ENCODE measurements at places on chromosomes 2 and 18.

- DNase-seq, result no peak
These were observed 39.5 kb downstream of the RNU4ATAC start for GRCh38 chr2:121570036-121570666.

- DNase-seq, result no peak
These were observed 1.2 kb downstream of the NEU2 start for GRCh38 chr2:233033672-233034071.

DNA sequence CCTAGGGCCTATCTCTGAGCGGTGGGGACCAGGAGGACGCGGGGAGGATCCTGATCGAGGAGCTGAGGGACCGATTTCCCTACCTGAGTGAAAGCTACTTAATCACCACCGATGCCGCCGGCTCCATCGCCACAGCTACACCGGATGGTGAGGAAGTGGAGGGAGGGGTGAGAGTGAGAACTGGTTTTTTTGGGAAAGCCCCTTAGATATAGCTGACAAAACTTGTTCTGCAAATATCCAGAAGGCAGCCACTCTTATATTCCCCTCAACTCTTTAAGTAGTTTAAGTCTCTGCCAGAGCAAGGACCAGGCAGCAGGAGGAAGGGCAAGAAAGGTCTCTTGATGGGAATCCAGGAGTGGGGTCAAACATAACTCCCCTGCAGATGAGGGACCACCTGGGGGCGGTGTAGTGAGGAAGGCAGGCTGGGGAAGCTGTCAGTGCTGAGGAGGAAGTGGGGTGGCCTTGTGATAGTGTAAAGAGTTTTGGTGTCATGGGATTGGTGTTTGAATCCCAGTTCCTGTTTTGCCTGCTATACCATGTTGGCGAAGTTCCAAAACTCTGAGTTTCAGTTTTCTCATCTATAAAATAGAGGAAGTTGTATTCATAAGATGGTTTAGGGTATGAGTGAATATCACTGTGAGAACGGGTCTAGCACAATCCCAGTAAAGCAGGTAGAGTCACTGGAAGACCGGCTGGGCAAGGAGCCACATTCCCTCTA lies 3.4 kb downstream of the NAGK start:
- no peak for DNase-seq

DNA sequence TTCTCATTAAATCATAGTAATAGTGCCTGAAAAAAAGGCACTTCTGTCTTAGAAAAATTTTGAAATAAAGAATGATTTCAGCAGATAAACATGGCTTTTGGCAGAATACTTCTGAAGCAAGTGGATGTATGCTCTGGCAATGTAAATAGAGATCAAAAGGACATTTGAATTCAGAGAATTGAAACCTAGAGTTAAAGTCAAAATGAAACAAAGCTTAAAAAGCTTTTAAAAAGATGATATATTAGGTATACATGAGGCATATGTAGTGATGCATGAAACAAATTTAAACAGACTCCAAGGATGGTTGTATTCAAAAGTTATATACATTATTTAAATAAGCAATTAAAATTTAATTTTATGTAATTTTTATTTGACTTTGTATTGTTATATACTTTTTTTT lies 1344.5 kb upstream of the TMEFF2 start:
- no peak for DNase-seq

- no peak for DNase-seq
These were observed 129.6 kb downstream of the GALNT14 start for GRCh38 chr2:31008561-31009114.

- DNase-seq, result no peak
These were observed 78.5 kb upstream of the SULT1C3 start for GRCh38 chr2:108161298-108161697.

DNA sequence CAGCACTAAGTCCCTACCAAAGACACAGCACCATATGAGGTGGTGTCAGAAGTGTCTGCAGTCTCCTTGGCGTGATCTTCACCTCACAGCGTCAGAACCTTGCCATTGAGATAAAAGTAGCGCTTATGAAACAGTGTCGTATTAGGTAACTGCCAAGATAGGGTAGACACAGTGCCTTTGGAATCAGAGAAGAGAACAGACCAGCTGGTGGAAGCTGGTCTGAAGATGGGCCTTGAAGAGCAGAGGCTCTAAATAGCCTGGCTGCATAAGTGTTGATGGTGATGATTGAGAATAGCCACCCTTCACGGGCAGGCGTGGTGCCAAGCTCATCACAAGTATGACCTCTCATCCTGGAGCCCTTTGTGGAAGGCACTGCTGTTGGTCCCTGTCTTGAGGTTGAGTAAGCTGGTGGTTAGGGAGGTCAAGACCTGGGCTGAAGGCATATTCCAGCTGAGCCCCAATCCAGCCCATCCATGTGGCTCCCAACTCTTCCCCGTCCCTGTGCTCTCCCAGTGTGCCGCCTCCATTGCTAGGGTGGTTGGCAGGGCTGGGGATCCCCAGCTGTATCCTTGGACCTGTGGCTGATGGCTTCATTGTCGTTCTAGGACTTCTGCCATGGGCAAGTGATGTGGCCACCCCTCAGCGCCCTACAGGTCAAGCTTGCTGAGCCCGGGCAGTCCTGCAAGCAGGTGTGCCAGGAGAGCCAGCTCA lies 187.4 kb downstream of the MGAT5 start:
- DNase-seq, result no peak

GRCh38 chr2:204984518-204984917 lies 439.2 kb downstream of the PARD3B start:
- no peak for DNase-seq

DNA sequence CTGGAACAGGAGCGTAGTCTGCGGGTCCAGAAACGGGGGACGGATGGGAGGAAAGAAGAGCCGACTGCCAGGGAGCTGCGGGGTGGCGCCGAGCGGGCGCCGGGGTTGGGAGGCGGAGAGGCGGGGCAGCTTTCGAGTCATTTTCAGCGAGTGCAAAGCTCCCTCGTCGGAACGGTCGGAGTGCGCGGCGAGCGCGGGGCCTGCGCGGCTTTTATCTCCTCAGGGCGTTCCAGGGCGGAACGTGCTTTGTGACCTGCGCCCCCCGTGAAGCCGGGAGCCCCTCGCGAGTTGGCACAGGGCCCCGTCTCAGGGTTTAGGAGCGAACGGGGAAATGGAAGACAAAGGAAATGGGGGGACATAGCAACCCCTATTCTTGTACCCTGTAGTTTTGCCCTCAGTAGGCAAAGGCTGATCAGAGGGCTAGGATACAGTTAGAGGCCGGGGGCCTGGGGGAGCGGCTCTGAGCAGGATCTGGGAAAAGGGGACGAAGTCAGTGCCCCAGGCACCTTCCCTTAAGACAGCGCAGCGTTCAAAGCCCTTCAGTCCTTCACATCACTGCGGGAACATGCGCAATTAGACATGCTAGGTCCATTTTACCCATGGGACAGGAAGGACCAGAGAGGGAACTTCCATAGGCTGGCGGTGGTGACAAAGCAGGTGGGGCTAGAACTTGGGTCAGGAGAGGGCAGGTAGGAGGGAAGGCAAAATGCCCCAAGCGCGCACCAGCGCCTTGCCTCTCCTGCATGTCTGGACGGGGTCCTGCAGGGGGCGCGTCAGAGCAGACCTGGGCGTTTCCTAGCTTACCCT lies 60.1 kb upstream of the IL1RL1 start:
- peak; percentile 55 for DNase-seq

DNA sequence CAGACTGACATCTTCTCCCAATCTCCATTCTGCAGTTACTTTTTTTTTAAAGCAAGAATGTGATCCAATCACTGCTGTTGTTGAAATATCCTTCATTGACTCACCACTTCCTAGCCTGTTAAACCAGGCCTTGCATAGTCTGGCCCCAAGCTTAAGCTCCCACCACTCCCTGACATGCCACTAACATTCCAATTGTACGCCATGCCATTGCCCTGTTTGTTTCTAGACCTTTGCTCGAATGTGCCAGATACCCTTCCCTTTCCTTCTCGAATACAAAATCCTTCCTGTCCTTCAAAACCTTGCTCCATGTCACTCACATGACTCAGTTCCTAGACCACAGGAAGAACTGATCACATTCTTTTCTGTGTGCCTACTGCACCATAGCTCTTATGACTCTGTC lies 224.2 kb downstream of the CYRIA start:
- no peak for DNase-seq

DNA sequence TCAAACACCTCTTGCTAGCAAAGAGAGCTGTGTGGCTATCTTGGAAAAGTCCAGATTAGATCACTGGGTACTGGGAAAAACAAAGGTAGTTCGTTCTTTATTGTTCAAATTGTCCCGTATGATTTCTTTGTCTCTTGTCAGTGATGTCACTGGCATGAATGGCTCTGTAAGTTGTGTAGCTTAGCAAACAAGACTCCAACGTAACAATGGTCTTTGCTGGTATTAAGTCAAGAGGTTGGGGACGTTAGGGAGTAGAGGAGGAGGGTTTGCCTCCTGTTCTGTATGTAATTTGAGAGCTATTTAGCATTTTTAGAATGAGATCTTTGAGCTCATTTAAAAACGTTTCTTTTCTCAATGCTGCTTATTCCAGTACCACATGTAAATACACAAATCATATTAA lies 216.5 kb upstream of the SP5 start:
- DNase-seq, result no peak

DNA sequence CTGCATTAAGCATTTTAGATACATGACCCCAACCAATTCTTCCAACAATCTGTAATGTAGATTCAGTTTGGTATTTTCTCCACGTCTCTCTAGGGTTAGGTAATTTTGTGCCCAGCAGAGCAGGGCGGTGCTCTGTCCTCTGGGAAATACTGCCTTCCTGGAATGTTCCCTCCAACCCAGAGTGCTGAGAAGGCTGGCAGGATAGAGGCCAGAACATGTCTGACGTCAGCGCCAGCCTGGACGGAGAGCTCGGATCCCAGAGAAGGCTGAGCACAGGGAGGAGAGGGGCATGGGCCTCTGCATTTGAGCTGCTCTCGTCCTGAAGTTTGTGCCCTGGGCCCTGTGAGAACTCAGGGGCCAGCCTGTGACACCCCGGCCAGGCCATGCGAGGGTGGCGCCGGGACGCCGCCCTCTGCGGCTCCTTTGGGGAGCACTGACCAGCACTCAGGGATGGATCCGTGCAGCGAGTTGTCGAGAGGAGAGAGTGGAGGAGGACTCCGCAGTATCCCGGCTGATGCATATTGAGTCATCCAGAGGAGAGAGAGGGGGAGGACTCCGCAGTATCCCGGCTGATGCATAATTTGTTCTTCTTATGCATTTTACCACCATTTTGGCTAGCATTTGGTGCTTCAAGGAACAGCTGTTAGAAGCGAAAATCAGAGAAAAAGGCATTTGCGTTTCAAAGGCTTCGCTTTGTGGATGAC lies 80.0 kb upstream of the PXDN start:
- DNase-seq, result no peak

- DNase-seq, result no peak
These were observed 23.4 kb downstream of the ANKRD12 start for GRCh38 chr18:9160014-9160413.

DNA sequence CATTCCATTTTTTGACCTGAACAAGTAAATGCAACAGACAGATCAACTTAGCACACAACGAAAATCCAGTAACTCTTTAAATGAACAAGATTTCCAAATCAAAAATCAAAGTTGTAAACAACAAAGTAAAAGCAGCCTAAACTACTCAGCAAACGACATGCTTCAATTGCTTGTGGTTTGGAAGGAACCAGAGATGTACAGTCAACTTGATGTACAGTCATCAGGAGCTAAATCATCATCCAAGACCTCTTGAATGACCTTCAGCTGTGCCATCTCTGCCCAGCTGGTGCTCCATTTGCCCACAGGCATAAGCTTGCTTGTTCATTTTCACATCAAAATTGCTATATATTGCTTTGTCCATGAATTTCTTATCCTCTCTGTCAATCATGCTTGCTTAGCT lies 109.8 kb downstream of the UPP2 start:
- no peak for DNase-seq

DNA sequence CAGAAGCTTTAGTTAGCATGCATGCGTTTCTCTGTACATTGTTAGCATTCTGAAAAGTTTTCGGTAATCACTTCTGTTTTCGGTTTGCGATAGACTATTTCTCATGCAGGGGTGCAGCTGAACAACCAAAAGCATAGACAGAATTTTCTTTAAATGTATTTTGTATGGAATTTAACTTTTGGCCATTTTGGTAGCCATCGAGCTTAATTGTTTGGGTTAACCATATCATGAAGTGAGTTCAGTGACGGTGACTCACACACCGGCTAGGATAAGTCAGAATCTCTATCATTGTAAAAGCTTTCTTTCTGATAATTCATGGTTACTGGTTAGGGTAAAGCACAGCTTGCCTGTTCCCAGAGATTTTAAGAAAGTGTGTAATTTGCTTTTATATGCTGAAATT lies 107.2 kb downstream of the CD226 start:
- no peak for DNase-seq

DNA sequence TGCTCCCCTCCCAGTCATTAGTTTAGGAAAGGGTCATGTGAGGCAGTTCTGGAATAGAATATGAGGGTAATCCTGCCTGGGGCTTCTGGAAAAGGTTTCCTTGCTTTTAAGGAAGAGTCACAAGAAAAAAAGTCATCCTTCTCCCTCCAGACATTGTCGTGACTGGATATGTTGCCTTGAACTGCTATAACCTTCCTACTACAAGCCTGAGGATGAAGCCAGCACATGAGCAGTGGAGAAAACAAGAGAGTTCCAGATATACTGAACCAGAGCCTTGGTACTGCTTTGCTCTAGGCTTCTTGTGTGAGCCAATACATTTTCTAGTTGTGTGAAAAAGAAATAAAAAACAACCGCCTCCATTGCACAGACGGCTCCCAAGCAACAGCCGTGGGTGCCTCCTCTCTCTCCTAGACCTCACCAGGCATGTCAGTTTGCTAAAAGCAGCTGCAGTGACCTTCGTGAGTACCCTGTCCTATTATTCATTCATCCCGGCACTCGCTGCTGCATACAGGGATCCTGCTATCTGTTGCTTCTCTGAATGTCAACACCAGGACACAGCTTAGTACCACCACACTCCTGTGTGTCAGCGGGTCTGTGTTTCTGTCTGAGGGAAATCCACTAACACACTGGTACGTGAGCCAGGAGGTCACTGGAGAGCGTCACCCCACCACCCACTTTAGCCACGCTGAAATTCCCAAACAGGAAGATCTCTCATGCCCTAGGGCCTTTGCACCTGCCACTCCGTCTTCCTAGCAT lies 186.7 kb downstream of the KLHL29 start:
- no peak for DNase-seq

DNA sequence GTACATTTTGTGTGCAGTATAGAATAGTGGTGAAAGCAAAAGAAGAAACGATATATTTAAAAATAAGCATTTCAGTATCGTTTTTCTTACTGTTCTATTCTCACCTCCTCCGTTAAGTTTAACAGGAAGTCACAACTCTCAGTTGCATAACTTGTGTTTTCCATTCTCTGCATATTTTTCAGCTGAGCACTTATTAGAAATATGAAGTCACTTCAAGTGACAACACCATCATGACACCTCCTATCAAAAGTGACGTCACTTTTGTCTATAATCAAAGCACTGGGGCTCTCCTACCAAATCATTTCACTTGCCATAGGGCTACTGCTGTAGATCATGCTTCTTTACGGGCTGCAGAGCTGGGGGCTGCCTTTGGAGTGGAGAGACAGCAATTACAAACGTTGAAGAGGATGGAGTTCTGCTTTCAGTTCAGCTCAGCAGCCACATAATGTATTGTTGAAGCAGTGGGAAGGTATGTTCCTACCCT lies 36.3 kb downstream of the STAT4 start:
- no peak for DNase-seq

Measured in activated CD4-positive, alpha-beta T cell treated with anti-CD3 and anti-CD28 coated beads, Interleukin-2, amount 50 U/mL, for 24 hours (primary cell).